ENCODE measurements at places on chromosomes 13 and 19. TPM values are rescaled to one million over a fixed set of nuclear protein-coding genes. Genes with fewer than 3 reads are reported as not detected.

GRCh38 chr13:26864576-26864975 is 104.0 kb upstream of the GPR12 start:
- H3K27me3 ChIP-seq: no peaks in the 10 kb centered on the region
- H3K36me3 ChIP-seq: no peaks in the 10 kb centered on the region
- no peak overlapping the region for H3K4me3 ChIP-seq
- DNase-seq: no peak

- H3K27ac ChIP-seq: no peak overlapping the region
- peaks cover under 1% of the 10 kb centered on the region for H3K4me1 ChIP-seq
- DNase-seq: no peak
Measured at GRCh38 chr19:46844067-46844489, 6.6 kb downstream of the AP2S1 start.

The ITGBL1 gene
- polyA plus RNA-seq: 7.7 TPM

The PRKACA gene
- 203 TPM for polyA plus RNA-seq

The CCDC70 gene
- polyA plus RNA-seq: 175 TPM

GRCh38 chr13:114048443-114048842 is 74.6 kb upstream of the C13orf46 start:
- no peak overlapping the region for H3K27ac ChIP-seq
- H3K27me3 ChIP-seq: no peaks in the 10 kb centered on the region
- H3K36me3 ChIP-seq: no peaks in the 10 kb centered on the region
- no peak for DNase-seq
- H3K4me1 ChIP-seq: no peaks in the 10 kb centered on the region

GRCh38 chr13:74450964-74451363 is 316.8 kb upstream of the KLF12 start:
- H3K4me3 ChIP-seq: no peak overlapping the region
- H3K36me3 ChIP-seq: no peaks in the 10 kb centered on the region
- H3K27ac ChIP-seq: no peak overlapping the region
- no peak for DNase-seq
- H3K4me1 ChIP-seq: no peaks in the 10 kb centered on the region

- no peak overlapping the region for H3K27ac ChIP-seq
- H3K4me3 ChIP-seq: peak overlapping the region; percentile 43
- DNase-seq: no peak
- H3K36me3 ChIP-seq: no peaks in the 10 kb centered on the region
- H3K27me3 ChIP-seq: no peaks in the 10 kb centered on the region
Measured at GRCh38 chr13:112194167-112194530, 127.2 kb downstream of the SOX1 start.

- H3K27me3 ChIP-seq: no peaks in the 10 kb centered on the region
- H3K27ac ChIP-seq: peak overlapping the region; percentile 99
- H3K36me3 ChIP-seq: no peaks in the 10 kb centered on the region
Measured at GRCh38 chr19:6373096-6373812, 660 bp downstream of the ALKBH7 start.

The ZNF554 gene
- 6.9 TPM for polyA plus RNA-seq

The CAPS gene
- polyA plus RNA-seq: 20.9 TPM

GRCh38 chr19:10975374-10976130 is 14.7 kb downstream of the SMARCA4 start:
- peaks cover 18% of the 10 kb centered on the region for H3K4me1 ChIP-seq
- DNase-seq: peak; percentile 74
- no peaks in the 10 kb centered on the region for H3K36me3 ChIP-seq
- H3K27me3 ChIP-seq: no peaks in the 10 kb centered on the region
- H3K4me3 ChIP-seq: no peak overlapping the region
- peak overlapping the region; percentile 50 for H3K27ac ChIP-seq

- no peaks in the 10 kb centered on the region for H3K4me1 ChIP-seq
- no peak overlapping the region for H3K4me3 ChIP-seq
- DNase-seq: no peak
- H3K36me3 ChIP-seq: no peaks in the 10 kb centered on the region
- no peaks in the 10 kb centered on the region for H3K27me3 ChIP-seq
- H3K27ac ChIP-seq: no peak overlapping the region
Measured at GRCh38 chr13:40509876-40510275, 156.6 kb downstream of the FOXO1 start.

The LPAR2 gene
- 73.9 TPM for polyA plus RNA-seq

Data from testis (tissue), 5 donors.